ENCODE measurements at places on chromosomes 13 and 19. TPM values are rescaled to one million over a fixed set of nuclear protein-coding genes. Genes with fewer than 3 reads are reported as not detected.
A peak's percentile ranks its signal among the peaks of the same experiment; 100 is the strongest.

KIR3DL2 gene
- 0.27 TPM for total RNA-seq

ZNF471 gene
- 0.24 TPM for total RNA-seq

UGGT2 gene
- not detected for total RNA-seq

CCDC194 gene
- total RNA-seq, result 2.3 TPM

SPINT2 gene
- 60.9 TPM for total RNA-seq

PGLYRP2 gene
- total RNA-seq, result 0.24 TPM

KLK6 gene
- total RNA-seq, result not detected

FUT1 gene
- 0.40 TPM for total RNA-seq

CLEC4G gene
- not detected for total RNA-seq

DGKH gene
- 8.9 TPM for total RNA-seq

ZNF582 gene
- total RNA-seq, result 0.58 TPM

ZNF222 gene
- total RNA-seq, result 0.94 TPM

DNA sequence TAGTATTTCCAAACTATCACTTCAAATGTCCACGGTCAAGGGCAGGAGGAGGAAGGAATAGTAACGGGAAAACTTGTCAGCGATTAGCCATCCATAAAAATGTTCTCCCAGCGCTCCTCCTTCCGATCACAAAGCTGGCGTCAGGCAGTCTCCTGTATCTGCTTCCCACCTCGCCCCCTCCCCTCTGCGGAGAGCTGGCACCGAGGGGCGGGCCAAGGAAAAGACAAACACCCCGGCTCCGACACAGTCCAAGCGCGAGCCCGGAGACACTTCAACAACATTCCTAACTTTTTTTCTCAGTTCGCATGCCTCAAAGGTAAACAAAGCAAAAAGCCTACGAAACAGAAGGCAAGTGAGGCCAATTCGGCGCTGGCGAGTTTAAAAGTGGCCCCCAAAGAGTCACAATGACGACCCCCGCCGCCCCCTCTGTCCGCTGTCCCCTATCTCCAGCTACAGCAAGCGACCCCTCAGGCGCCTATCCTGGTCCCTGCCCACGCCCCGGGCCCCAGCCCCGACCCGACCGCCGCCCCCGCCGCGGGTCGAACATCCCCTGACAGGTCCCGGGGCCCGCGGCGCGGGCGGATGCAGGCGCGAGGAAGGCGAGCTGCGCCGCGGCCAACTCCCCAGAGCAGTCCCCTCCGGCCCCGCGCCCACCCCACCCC, 736 bp downstream of the SMAD9 start:
- H3K36me3 ChIP-seq, result no peaks in the 10 kb centered on the region
- no peak overlapping the region for H3K27ac ChIP-seq
- peaks cover 3% of the 10 kb centered on the region for H3K4me1 ChIP-seq

- H3K4me1 ChIP-seq, result no peaks in the 10 kb centered on the region
- H3K36me3 ChIP-seq, result peaks cover 39% of the 10 kb centered on the region
- no peaks in the 10 kb centered on the region for H3K27me3 ChIP-seq
- no peak overlapping the region for H3K4me3 ChIP-seq
Observed at GRCh38 chr19:55230780-55231179, 2.2 kb upstream of the TMEM86B start.

DNA sequence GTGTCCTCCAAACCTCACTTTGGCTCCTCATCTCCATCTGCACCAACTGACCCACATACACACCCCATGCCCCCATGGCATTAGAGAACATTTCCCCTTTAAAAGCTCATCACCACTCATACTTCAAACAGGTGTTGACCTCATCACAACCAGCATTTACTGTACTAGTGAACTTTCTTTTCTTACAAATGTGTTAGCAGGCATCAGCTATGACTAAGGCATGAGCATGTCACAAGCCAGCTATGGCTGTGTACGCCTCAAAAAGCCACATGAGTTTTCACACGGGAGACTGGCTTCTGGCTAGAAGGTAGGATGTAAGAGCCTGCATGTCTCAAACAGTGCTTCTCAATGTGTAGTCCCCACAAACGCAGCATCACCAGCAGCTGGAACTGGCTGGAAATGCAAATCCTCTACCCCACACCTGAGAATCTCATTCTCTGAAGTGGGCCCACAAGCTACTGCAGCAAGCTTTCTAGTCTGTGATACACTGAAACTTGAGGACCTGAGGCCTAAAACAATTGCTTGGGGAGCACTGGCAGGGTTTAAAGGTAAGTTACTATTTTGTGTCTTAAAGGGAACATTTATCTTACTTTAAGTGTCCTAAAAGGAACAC, 66.8 kb downstream of the TUBGCP3 start:
- H3K27me3 ChIP-seq, result no peaks in the 10 kb centered on the region
- no peak for DNase-seq
- peaks cover 16% of the 10 kb centered on the region for H3K36me3 ChIP-seq
- no peak overlapping the region for H3K4me3 ChIP-seq

GRCh38 chr13:28586439-28587173, 72.3 kb upstream of the POMP start:
- H3K4me1 ChIP-seq, result peaks cover 15% of the 10 kb centered on the region
- no peak for DNase-seq
- no peak overlapping the region for H3K4me3 ChIP-seq
- H3K36me3 ChIP-seq, result no peaks in the 10 kb centered on the region

DNA sequence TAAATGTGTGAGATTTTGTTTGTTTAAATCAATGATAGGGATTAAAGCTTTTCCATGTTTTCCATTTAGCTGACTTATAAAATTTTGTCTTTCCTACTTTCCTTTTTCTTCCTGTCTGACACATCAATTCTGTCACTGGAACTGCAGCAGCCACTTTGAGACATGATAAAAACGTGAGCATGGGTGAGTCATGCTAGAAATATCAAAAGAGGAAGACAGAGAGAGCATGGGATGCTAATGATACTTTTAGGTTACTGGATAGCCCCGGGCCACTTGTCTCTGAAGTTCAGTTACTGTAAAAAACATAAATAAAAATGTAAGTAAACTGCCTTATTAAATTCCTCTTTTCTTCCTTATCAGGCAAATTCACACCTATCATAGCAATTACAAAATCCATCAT, 1332.0 kb upstream of the PCDH20 start:
- no peaks in the 10 kb centered on the region for H3K4me1 ChIP-seq
- DNase-seq, result no peak
- H3K27me3 ChIP-seq, result no peaks in the 10 kb centered on the region
- no peak overlapping the region for H3K4me3 ChIP-seq

- DNase-seq, result no peak
- no peaks in the 10 kb centered on the region for H3K36me3 ChIP-seq
- no peak overlapping the region for H3K27ac ChIP-seq
- H3K27me3 ChIP-seq, result no peaks in the 10 kb centered on the region
- H3K4me1 ChIP-seq, result no peaks in the 10 kb centered on the region
- no peak overlapping the region for H3K4me3 ChIP-seq
Observed at GRCh38 chr13:23703246-23703860, 133.1 kb downstream of the TNFRSF19 start.

GRCh38 chr19:49929121-49929610, at the start of the genes ATF5 and NUP62:
TSS of gene ATF5 (plus strand) at chr19:49929205. CDS start at chr19:49930851, 1,646 bp downstream.
TSS of gene NUP62 (minus strand) at chr19:49929504. CDS start at chr19:49909807, 19,697 bp downstream.
- peaks cover 72% of the 10 kb centered on the region for H3K4me1 ChIP-seq
- H3K27ac ChIP-seq, result peak within 1 kb of the TSS; percentile 98
- H3K36me3 ChIP-seq, result peaks cover 55% of the 10 kb centered on the region
- peaks cover 5% of the 10 kb centered on the region for H3K27me3 ChIP-seq
- peak within 1 kb of the TSS; percentile 98 for H3K4me3 ChIP-seq

DNA sequence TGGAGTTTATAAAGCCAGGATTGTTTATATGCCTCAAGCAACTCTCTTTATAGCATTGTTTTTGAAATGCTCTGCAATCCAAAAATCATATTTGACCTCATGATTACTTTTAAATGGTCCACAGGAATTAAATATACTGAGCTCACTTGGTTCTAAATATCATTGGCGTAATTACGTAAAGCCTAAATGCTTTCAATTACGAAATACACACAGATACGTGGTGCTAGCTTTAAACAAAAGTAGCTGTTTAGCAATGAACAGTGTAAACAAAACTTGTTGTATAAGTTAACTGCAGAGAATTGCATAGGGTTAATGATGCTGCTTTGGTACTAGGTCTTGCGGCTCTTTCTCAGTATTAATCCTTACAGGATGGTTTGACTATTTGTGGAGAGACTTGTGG, 346.6 kb downstream of the COG6 start:
- H3K4me3 ChIP-seq, result no peak overlapping the region
- peaks cover 17% of the 10 kb centered on the region for H3K4me1 ChIP-seq
- H3K36me3 ChIP-seq, result no peaks in the 10 kb centered on the region

- no peak overlapping the region for H3K27ac ChIP-seq
- no peaks in the 10 kb centered on the region for H3K36me3 ChIP-seq
- H3K27me3 ChIP-seq, result no peaks in the 10 kb centered on the region
- H3K4me1 ChIP-seq, result no peaks in the 10 kb centered on the region
- DNase-seq, result no peak
- no peak overlapping the region for H3K4me3 ChIP-seq
Observed at GRCh38 chr13:107209824-107210722, 642.1 kb upstream of the ARGLU1 start.

GRCh38 chr13:37357548-37357947, 241.0 kb downstream of the POSTN start:
- no peaks in the 10 kb centered on the region for H3K27me3 ChIP-seq
- no peaks in the 10 kb centered on the region for H3K36me3 ChIP-seq
- no peak overlapping the region for H3K4me3 ChIP-seq
- H3K27ac ChIP-seq, result no peak overlapping the region
- no peak for DNase-seq

DNA sequence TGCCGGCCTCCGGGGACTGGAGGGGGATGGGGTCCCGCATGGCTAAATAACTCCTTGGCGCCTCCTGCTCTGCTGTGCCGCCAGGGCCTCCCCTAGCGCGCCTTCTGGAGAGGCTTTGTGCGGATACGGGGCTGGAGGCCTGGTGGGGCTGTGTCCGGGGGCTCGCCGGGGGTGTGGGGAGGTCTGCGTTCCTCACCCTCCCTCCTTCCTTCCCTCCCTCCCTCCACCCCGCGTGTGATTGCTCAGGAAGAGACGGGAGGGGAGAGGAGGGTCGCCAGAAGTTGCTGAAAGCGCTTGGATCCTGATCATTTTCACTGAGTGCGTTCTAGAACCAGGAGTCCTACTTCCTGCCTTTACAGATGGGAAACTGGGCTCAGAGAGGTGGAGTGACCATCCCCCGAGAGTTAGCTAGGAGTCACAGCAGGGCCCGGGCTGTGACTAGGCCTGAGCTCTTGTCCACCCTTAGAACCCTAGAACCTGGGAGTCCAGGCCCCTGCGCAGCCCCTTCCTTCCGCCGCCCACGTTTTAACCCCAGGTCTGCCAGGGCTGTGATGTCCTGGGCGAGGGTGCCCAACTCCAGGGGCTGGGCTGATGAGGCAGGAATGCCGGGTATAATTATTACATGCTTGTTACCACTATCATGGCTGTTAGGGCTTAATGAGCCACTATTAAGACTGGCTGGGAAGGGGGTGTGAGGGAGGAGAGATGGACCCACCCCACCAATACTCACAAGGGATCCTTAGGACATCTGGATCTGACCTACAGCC, 782 bp upstream of the JUND start:
- peak; percentile 58 for DNase-seq
- H3K4me3 ChIP-seq, result peak overlapping the region; percentile 83
- H3K36me3 ChIP-seq, result peaks cover 31% of the 10 kb centered on the region
- peak overlapping the region; percentile 95 for H3K27ac ChIP-seq

DNA sequence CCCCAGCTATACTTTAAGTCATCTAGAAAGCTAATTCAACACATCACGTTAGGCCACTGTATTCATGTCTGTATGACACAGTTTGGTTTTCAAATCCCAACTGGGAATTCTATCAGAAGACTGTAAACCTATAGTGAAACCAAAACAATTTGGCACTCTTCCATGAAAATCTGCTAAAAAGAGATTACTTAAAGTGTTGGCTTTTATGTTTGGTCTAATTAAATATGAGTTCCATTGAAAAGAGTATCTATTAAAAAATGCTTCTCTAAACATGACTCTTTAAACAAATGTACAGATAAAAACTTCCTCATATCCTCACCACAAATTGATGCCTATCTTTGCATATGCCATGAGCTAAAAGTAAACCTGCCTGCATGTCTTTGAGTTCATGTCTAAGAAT, 25.4 kb downstream of the PCDH9 start:
- H3K4me1 ChIP-seq, result no peaks in the 10 kb centered on the region
- H3K36me3 ChIP-seq, result no peaks in the 10 kb centered on the region
- DNase-seq, result no peak
- no peaks in the 10 kb centered on the region for H3K27me3 ChIP-seq
- no peak overlapping the region for H3K27ac ChIP-seq

GRCh38 chr13:84962141-84962750, 837.0 kb downstream of the SLITRK6 start:
- no peak overlapping the region for H3K27ac ChIP-seq
- DNase-seq, result no peak
- H3K27me3 ChIP-seq, result no peaks in the 10 kb centered on the region
- H3K36me3 ChIP-seq, result no peaks in the 10 kb centered on the region
- no peaks in the 10 kb centered on the region for H3K4me1 ChIP-seq

GRCh38 chr19:29436591-29437103, 89.1 kb upstream of the VSTM2B start:
- no peak overlapping the region for H3K27ac ChIP-seq
- DNase-seq, result no peak
- peaks cover 7% of the 10 kb centered on the region for H3K27me3 ChIP-seq
- H3K4me1 ChIP-seq, result no peaks in the 10 kb centered on the region

DNA sequence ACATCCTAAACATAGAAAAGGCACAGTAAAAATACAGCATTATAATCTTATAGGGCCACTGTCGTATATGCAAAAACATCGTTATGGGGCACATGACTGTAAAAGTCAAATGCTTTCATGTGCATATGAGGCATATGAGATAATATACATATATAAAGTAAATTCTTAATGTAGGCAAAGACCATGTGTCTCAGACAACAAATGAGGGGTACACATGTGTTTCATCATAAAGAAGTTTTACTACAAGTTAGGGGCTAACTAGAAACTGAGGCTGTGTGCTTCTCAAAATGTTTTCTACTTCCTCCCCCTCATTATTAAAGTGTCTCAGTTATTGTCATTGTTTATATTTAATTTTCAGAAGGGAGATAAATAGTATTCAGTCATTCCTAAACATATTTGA, 309.6 kb downstream of the SHISA2 start:
- no peaks in the 10 kb centered on the region for H3K36me3 ChIP-seq
- no peak overlapping the region for H3K27ac ChIP-seq
- DNase-seq, result no peak
- peaks cover 7% of the 10 kb centered on the region for H3K4me1 ChIP-seq

DNA sequence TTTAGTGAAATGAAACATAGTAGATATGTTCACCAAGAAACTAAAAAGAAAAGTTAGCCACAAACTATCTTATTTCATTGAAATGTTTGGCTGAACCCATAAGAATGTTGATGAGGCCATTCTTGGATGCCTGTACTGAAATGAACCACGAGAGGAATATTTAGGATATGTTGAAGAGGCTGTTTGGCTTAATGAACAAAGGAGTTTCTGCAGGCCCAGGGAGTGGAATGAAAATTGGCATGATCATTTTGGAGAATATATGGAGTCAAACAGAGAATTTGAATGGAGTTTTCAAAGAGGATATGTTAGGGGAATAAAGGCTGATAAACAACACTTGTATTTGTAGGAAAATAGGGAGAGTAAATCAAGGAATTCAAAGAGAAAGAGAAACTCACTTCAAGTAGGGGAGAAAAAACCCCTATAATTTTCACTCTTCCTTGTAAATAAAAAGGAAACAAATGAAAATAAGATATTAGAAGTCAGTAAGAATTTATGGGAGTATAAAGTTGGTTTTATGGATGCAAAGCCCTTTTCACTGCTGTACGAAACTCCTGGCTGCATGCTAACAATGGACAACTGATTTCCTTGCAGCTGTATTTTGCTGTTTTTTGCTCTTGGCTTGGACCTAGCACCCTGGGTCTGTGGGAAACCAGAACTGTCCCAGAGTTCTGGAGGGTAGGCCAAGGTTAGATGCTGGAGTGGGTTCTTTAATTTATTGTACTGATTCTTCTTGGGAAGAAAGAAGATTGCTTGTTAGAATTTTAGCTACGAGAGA, 36.5 kb downstream of the KL start:
- H3K27me3 ChIP-seq, result peaks cover 8% of the 10 kb centered on the region
- H3K4me1 ChIP-seq, result no peaks in the 10 kb centered on the region
- no peaks in the 10 kb centered on the region for H3K36me3 ChIP-seq
- no peak for DNase-seq
- H3K27ac ChIP-seq, result no peak overlapping the region
